ENCODE measurements at places on chromosomes 1 and 21.

GRCh38 chr1:53409695-53410094, 49.5 kb upstream of the DMRTB1 start:
- DNase-seq, result no peak

GRCh38 chr1:93239863-93240262, 59.3 kb downstream of the CCDC18 start:
- DNase-seq, result no peak

GRCh38 chr1:22045604-22046228, 6.8 kb upstream of the CDC42 start:
- peak; percentile 50 for DNase-seq

DNA sequence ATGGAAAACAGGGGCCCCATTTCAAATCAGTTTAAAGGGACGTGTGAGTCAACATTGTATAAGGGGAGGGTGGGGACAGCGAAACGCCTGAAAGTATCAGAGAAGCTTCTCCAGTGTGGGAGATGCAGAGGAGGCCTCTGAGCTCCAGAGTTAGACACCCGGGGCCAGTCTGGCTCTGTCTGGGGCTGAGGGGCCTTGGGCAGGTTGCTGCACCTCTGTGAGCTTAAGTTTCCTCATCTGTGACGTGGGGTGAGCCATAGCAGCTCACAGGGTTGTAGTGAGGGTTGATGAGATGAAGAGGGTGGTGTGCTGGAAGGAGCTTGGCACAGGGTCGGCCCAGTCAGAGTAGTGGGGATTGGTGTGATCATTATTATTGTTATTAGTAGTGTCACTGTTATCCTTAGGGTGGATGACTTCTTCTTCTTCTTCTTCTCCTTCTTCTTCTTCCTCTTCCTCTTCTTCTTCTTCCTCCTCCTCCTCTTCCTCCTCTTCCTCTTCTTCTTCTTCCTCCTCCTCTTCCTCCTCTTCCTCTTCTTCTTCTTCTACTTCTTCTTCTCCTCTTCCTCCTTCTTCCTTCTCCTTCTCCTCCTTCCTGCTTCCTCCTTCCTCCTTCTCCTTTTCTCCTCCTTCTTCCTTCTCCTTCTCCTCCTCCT, 282.0 kb downstream of the PTPRU start:
- DNase-seq, result no peak

GRCh38 chr1:1203561-1204424, 2.6 kb downstream of the TNFRSF18 start:
- no peak for DNase-seq

GRCh38 chr1:71303617-71304041, 222.8 kb upstream of the ZRANB2 start:
- no peak for DNase-seq

DNA sequence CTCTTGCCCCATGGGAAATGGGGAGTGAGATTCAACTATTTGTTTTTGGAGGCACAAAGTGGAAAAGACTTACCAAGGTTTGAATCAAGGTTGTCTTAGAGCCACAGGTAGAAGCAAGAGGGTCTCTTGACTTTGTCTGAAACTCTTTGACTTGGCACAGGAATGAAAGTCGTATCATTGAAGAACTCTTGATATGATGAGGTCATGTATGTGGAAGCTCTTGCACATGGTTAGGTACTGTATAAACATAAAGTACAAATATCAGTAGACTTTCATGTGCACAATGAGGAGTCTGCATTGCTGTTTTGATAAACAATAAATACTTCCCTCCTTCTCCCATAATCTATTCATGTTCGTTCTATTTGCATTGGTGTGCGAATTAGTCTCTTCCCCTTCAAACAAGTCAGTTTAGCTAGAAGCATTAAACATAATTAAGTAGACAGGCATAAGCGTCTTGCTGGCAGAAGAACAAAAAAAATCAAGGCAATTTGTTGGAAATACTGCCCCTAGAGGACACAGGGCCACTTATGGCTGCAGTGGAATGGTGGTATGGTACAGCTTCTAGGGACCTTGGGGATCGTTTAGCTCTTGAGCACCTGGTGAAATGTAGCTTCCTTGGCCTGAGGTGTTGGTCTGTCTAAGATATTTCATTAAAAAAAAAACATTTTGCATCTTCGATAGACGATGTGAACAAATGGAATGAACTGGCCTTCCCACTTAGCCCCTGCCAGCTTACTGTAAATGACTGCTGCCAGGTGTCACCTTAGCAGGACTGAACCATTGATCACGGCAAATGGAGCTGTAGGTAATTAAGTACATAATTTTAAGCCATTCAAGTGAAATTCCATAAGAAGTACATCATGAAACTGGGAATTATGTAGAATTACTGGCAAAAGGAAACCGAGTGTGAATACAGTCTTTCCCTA, 218.0 kb upstream of the GALNT2 start:
- peak; percentile 37 for DNase-seq

GRCh38 chr1:21732664-21733063, 50.3 kb downstream of the USP48 start:
- no peak for DNase-seq

DNA sequence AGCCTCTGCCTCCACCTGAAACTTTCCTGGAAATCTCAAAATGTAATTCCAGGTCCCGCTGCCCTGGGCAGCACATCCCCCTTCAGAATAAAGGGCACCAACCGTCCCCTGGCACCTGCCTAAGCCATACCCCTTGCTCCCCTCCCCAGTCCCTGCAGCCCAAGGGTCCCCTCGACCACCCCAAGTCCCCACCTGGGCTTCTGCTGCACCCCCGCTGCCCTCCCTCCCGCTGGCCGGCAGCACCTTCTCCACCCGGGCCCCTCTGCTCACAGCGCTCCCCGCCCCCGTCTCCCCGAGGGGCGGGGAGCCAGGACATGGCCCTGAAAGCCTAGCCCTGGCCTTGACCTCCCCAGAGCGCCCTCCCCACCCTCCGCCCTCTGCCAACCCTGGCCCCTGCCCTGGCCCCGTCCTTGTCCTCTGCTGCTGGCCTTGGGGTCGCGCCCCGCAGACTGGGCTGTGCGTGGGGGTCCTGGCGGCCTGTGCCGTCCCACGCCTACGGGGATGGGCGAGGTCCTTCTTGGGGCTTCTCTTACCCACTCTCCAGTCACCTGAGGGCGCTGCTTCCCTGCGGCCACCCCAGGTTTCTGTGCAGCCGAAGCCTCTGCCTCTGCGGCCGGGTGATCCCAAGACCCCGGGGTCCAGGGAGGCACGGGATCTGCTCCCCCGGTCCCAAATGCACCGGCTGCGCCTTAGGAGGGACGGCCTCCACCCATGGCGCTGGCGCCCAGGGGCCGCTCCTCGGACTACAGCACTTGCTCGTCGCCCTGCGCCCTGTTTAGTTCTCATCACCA, 41.7 kb downstream of the WDR4 start:
- DNase-seq, result no peak

GRCh38 chr1:170155055-170155454, 9.3 kb downstream of the NTMT2 start:
- no peak for DNase-seq

DNA sequence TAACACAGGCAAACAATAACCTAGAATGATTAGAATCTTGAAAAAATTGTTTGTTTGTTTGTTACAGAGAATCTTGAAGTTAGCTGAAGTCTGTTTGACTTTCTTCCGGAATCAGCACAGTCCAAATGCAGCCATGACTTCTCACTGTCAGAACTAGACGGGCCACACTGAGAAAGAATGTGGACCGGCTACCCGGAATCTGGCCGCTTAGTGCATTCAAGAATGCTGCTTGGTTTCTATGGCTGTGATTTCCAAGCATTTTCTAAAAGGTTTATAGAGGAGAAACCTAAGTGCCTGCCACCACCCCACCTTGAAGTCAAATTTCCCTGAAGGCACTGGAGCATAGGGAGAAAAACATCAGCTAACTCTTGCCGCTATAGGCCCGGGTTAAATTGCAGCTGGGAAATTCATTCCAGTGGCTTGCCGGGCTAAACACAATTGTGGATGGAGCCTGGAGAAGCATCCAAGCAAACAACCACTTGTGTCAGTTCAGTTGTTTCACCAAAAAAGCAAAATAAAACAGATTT, 231.1 kb downstream of the DISC1 start:
- DNase-seq, result no peak

DNA sequence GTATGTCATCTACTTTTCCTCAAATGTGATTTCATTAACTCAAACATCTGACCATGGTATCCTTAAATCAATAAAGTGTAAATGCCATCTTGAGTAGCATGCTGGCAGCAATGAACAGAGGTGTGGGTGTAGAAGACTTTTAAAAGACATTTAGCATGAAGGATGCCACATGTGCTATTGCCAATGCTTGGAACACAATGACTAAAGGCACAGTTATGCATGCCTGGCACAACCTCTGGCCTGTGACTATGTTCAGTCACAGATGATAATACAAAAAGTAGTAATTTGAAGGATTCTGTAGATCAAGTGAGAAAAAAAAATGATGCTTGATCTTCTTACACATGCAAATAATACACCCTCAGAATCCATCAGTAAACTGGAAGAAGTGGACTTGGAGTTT, 938.9 kb upstream of the ADGRL4 start:
- DNase-seq, result no peak

DNA sequence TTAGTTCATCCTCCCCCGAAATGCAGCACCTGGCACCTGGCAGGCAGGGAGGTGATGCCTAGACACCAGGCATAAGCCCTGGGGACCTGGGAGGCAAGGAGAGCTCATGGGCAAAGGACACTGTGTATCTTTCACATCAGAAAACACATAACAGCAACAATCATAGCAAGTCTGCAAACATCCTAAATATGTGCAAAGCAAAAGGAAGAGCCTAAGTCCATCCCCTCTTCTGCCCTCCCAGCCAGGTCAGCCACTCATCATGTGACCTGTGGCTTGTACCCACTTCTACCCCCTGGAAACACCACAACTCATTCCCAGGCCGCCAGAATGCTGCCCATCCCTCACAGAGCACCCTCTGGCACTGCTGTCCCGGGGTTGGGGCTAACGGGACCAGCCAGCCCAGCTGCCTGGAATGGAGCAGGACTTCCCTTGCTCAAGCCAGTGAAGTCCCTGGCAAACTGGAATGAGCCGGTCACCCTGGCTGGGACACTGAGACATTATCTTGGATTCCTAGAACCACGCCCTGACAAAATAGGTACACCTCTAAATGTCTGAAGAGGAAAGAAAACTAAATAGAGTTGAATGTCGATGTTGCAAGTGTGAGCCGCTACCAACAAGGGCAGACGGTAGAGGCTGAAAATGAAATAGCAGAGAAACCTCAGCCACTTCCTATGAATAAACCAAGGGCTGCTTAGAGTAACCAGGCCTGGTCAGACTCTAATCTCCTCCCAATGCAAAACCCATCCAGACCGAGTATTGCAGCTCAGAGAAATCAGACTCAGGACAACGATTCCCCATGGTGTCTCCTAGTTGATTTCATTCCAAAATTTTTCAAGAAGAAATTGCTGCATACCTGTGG, 29.4 kb downstream of the TMPRSS2 start:
- DNase-seq, result no peak

- DNase-seq, result no peak
Measured at GRCh38 chr1:206517784-206518183, 10.5 kb downstream of the RASSF5 start.

- no peak for DNase-seq
Measured at GRCh38 chr21:44399151-44399954, 45.9 kb downstream of the TRPM2 start.

GRCh38 chr1:219542828-219543518, 69.9 kb downstream of the ZC3H11B start:
- no peak for DNase-seq

GRCh38 chr1:115432061-115432460, 94.0 kb upstream of the NGF start:
- DNase-seq, result peak; percentile 49

GRCh38 chr1:40024671-40025070, 15.9 kb upstream of the CAP1 start:
- no peak for DNase-seq

DNA sequence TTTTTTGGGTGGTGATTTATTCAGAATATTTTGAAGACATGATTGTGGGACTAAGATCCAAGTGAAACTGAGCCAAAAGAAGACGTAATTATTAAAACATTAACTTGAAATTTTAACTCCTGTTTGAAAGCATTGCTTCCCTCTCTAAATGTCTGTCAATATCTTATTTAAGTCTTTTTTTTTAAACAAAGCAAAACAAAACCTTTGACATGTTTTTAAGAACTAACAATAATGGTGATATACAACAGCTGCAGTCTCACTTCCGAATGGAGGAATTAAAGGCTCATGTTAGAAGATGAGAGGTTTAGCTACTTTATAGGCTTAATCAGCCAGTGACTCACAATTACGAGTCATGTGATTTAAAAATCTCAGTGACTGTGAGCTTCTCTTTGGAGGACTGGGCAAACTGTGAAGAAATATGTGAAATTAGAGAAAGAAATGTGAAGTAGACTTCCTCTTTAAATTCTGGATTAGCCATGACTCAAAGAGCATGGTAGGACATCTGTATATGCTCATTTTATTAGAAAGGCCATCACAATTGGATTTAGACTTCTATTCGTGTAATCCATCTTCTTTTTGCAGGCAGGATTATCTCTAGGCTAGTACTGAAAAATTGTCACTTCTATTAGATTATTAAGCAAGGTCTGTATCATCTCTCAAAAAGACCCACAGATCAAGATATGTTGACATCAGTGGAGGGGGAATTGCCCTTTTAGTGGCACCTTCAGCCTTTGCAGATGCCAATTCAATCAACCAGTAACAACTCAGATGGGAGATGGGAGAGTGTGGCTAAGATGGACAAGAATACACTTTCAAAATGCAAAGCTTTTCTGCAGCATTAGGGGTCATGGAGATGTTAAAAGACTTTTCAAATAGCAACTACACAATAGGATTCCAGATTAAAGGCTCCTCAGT, 28.7 kb downstream of the KCNA3 start:
- DNase-seq, result no peak

DNA sequence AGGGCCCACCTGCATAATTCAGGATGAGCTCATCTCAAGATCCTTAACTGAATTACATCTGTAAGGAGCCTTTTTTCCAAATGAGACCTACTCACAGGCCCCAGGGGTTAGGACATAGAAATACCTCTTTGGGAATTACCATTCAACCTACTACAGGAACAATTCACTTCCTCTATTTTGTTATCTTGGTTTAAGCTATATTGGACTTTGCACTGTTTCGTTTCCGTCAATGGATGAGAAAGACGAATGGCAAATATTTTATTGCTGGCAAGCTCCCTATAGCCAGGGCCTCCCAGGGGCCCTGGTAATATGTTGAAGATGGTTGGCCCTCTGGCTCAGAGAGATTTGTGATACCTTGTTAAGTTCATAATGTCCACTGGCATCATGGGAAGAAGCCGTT, 384.2 kb upstream of the DUSP10 start:
- peak; percentile 36 for DNase-seq

GRCh38 chr21:32198384-32198783, 80.5 kb downstream of the MIS18A start:
- no peak for DNase-seq

All from small intestine (tissue), 16 donors.